ENCODE measurements at places on chromosomes 1 and 21. TPM values are rescaled to one million over a fixed set of nuclear protein-coding genes. Genes with fewer than 3 reads are reported as not detected.

DNA sequence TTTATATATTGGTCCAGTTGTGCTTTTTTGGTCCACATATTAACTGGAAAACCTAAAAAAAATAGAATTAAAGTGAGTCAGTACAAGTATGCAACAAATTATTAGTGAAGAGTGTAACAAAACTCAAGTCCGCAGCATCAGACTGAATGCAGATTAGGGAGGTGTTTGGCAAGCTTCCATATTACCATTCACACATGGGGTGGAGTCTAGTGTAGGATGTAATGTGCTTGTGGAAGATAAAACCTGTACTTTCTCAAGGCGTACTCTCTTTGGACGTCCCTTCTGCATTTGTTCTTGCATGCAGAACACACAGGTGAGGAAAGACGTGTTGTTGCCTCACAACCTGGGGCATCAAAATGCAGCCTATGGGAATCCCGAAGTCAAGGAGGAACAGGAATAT lies 668.7 kb downstream of the MRPL39 start:
- DNase-seq: no peak

GRCh38 chr1:160048335-160048734 lies 16.5 kb upstream of the PIGM start:
- DNase-seq: no peak

DNA sequence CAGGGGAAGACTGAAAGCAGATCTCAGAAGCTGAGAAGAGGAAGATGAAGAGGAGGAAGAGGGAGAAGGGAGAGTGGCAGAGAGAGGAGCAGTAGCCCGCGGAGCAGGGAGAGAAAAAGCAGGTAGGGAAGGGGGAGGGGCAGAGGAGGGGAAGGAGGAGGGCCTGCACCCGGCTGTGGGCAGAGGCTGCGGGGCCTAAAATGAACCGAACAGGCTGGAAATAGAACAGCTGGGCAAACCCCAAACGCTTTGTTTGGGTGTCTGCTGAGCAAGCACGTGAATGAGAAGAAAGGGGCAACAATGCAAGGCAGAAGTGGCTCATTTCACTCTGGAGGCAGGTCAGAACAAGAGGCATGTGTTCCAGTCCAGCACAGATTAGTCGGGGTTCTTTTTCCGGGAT lies 33.5 kb downstream of the KCNC4 start:
- DNase-seq: no peak

- no peak for DNase-seq
These were observed 725.1 kb downstream of the BRINP3 start for GRCh38 chr1:189752461-189752995.

GRCh38 chr1:172997941-172998361 lies 52.8 kb downstream of the TNFSF18 start:
- no peak for DNase-seq

DNA sequence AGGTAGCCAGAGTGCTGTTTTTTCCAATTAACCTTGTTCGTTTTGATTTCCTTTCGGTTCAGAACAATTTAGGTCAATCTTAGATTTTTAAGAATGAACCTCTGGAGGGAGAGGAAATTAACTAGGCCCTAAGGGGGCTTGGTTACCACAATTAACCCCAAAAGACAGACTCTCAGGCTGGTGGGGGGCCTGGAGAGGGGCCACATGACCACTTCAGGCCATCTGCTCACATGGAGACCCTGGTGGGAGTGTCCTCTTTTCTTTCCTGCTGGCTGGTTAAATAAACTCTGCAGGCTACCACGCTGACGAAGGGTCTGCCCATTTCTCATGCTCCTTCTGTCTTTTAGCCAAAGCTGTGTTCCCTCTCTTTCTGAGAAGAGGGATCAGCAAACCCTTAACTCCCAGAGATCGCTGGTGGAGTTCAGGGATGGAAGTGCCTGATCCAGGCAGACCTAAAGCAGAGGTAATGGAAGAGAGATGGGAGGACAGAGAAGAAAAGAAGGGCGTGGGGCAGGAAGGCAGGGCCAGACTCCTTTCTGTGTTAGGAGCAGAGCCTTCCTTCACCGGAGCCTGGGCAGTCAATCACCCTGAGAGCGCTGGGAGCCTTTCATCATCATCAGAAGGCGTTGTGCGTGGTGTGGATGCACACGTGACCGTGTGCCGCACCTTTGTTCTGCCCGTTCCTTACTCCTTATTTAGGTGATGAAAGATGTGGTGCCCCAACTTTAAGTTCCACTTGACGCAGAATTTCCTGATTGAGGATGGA lies 58.5 kb downstream of the KIF26B start:
- DNase-seq: no peak

- DNase-seq: peak; percentile 73
These were observed 66.9 kb downstream of the PRDM16 start for GRCh38 chr1:3135744-3136455.

- DNase-seq: no peak
These were observed 9.6 kb upstream of the PLA2G4A start for GRCh38 chr1:186819126-186819525.

GRCh38 chr1:111598544-111598943 lies 21.0 kb upstream of the RAP1A start:
- DNase-seq: no peak

- DNase-seq: peak; percentile 90
These were observed at the start of gene MEGF6 for GRCh38 chr1:3611170-3612019. Gene MEGF6, minus strand, starts transcription at chr1:3611508. Its CDS starts 240 bp downstream, at chr1:3611268.

DNA sequence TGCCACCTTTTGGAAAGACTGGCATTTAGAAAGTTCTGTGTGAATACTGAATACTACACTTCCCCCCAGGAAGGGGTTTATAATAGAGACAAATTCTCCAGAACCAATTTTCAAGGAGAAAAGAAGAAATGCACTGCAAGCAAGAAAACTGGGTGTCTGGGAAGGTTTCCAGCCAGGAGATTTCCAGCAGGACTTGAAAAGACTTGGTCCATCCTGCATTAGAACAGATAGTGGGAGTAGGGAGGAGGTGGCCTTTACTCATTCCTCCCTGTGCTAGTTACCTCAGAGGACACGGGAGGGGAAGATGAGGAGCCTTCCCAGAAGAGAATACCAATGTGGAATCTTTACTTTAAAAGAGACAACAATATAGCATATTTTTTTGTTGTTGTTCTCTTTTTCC lies 52.4 kb downstream of the FAM78B start:
- DNase-seq: no peak

DNA sequence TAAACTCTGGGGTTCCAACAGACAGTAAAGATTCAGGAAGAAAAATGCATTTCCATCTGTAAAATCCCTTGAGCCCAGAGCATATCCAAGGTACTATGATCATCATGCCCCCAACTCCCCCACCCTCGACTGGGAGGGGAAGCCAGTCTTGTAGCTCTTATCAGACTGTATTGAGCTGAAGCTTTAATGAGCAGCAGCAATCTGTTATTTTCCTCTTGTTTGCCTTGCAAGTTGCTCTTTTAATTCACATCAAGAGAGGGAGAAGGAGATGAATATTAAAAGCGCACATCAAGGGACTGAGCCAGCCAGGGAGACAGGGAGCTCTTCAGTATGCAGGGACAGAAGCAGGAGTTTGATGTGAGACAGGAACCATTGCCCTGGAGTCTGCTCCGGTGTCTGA lies 52.5 kb upstream of the KCNA3 start:
- DNase-seq: no peak

DNA sequence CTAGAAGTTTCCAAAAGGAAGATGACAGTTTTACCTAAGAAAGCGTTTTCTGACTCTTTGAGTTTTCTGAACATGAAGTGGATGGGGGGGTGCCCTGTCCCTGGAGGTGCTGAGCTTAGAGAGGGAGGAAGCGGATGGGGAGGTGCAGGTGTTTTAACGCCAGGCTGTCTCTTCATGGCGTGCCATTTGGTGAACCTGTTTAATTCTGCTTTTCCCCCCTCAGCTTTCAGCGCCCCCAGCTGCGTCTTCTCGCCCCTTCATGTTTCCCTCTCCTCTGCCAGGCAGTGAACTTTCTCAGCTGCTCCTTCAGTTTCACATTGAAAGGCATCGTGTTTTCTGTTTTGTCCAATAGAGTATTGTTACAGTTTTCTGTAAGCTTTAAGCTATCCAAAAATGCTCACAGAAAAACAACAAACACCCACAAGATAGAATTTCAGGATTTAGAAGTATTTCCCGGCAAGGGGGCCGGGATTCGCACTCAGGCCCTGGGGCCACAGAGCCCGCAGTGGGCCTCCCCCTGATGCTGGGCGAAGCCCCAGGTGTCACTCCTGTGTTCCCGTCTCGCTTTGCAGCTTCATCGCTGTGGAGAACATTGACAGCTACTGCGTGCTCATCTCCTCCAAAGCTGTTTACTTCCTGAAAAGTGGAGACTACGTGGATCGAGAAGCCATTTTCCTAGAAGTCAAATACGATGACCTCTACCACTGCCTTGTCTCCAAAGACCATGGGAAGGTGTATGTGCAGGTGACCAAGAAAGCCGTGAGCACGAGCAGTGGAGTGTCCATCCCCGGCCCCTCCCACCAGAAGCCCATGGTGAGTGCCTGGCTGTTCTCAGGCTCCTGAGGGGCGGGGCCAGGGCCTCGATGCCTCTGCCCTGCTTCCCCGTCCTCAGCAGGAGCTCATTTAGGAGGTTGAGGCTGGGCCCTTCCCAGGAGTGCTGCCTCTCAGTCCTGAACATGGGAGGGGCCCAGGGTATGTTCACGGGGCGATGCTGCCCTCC lies 111.4 kb downstream of the DHRS3 start:
- no peak for DNase-seq

DNA sequence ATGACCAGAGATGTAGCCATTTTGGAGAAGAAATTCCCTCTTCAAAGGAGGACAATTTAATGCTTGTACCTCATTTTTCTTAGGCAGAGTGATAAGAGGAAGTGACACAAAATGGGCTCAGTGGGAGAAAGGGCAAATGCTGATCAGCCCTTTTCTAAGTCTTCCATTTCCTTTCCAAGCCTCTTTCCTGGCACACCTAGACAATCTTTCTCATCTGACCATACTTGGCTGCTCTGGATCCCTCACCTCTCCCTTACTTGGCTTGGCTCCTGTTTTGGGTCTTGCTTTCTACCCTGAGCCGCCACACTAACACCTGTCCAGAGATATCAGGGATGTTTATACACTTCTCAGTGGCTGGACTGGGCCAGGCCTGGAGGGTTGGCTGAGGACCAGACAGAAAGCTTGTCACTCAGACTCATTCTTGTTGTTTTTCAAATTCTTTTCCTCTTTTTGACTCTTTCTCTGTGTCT lies 13.1 kb downstream of the TXNIP start:
- DNase-seq: no peak

The CD244 gene
- total RNA-seq: 2.1 TPM

The FBXO28 gene
- 34.8 TPM for total RNA-seq

The PDC gene
- total RNA-seq: not detected

The CACNA1E gene
- 1.4 TPM for total RNA-seq

The SPRR1A gene
- total RNA-seq: not detected
